ENCODE measurements at places on chromosomes 2 and 18. TPM values are rescaled to one million over a fixed set of nuclear protein-coding genes. Genes with fewer than 3 reads are reported as not detected.

DNA sequence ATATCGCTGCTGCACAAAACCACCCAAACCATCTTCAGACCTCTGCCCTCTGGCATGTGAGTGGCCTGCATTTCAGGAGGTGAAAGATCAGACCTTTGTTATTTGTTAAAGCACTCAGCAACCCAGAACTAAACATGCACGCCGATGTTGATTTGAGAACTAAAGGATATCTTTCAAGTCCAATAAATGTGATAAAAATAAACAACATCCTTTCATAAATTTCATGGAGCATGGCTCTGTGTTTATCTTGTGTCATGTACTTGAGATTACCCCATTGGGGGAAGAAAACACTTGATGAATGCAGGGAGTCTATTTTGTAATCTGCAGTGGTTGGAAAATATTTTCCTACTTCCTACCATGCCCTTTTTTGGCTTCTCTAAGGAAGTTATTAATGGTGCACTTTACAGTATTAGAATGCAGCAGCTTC, 70.8 kb upstream of the GATA6 start:
- H3K4me3 ChIP-seq, result no peak overlapping the region
- H3K27me3 ChIP-seq, result no peaks in the 10 kb centered on the region
- H3K4me1 ChIP-seq, result peaks cover 8% of the 10 kb centered on the region
- no peak for DNase-seq

DNA sequence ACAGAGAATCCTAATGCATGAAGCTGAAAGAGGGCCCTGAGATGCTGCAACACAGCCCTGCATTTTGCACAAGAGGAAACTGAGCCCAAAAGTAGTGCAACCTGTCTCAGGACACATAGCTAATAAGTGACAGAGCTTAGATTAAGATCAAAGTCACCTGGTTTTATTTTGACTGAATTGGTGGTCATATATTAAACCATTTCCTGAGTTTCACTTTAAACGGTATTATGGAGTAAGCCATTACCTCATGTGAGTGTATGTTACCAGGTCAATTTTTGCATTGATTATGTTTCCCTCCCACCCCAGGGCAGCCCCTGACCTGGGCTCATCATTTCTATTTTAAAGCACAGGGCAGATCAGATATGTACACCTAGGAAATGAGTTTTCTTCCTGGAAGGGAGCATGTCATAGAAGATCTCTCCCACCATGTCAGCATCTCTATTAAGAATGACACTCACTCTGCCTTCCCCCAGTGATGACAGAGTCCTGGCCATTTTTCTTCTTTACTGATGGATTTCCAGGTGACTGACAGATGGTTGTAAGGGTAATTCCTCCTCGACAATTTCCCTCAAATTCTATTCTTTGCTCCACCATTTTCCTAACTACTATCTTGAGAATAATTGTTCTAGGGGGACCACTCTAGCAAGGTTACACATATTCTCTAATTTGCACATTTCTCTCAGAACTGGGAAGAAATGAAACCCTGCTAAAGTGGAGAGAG, 441.3 kb upstream of the SLC14A2 start:
- no peak overlapping the region for H3K27ac ChIP-seq
- H3K4me3 ChIP-seq, result no peak overlapping the region
- H3K4me1 ChIP-seq, result no peaks in the 10 kb centered on the region
- no peaks in the 10 kb centered on the region for H3K27me3 ChIP-seq
- no peak for DNase-seq

- H3K27ac ChIP-seq, result no peak overlapping the region
- peaks cover 59% of the 10 kb centered on the region for H3K4me1 ChIP-seq
- no peaks in the 10 kb centered on the region for H3K36me3 ChIP-seq
- no peak for DNase-seq
These were observed 48.4 kb upstream of the APCDD1 start for GRCh38 chr18:10405816-10406663.

The UPP2 gene
- total RNA-seq, result not detected

The DCDC2C gene
- total RNA-seq, result not detected

The SIX3 gene
- not detected for total RNA-seq

GRCh38 chr2:232511336-232511890, 8.8 kb upstream of the PRSS56 start:
- H3K4me1 ChIP-seq, result peaks cover 24% of the 10 kb centered on the region
- H3K27ac ChIP-seq, result no peak overlapping the region
- H3K4me3 ChIP-seq, result no peak overlapping the region
- no peaks in the 10 kb centered on the region for H3K36me3 ChIP-seq

- no peaks in the 10 kb centered on the region for H3K36me3 ChIP-seq
- H3K27me3 ChIP-seq, result no peaks in the 10 kb centered on the region
- H3K4me1 ChIP-seq, result no peaks in the 10 kb centered on the region
- H3K4me3 ChIP-seq, result no peak overlapping the region
- no peak overlapping the region for H3K27ac ChIP-seq
These were observed 127.3 kb downstream of the SCG2 start for GRCh38 chr2:223474893-223475292.

The GAL3ST2 gene
- not detected for total RNA-seq

GRCh38 chr2:127721311-127721977, 20.1 kb downstream of the SFT2D3 start:
- H3K27me3 ChIP-seq, result no peaks in the 10 kb centered on the region
- no peak overlapping the region for H3K4me3 ChIP-seq
- no peak for DNase-seq

DNA sequence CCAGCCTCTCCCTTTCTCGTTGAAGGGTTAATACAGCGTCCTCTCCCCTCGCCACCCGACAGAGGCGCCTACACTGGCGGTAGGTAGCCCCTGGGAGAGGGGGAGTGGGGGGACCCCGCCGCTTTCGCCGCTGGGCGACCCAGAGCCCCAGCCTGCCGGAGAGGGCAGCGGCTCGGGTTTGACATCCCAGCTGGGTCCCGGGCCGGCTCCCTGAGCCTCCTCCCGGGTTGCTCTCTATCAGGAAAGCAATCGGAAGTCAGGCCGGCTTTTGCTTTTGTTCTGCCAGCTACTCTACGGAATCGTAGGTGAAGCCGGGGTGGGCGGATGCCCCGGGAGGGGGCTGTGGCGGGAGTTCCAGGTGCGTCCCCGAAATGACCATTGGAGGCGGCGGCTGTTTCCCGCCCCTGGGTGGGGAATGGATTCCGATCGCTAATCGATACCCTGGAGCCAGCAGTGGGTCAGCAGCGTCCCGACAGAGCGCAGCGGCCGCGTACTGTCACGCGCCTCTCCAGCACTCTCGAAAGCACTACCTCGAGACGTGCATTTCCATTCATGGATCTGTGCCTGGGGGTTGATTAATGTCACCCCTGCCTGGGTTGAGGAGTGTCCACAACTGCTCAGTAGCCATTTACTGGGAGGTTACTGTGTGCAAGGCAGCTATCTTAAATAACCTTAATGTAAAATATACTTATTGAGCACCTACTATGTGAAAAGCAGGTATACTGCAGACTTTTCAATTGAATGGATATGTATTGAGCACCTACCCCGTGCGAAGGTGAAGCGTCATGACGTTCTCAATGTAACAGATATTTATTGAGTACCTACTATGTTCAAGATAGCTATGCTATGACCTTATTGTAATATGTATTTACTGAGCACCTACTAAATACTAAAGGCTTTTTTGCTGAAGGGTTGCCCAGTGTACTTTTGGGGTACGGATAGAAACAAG, 1.1 kb downstream of the MAPK4 start:
- peak; percentile 22 for DNase-seq
- H3K4me3 ChIP-seq, result peak overlapping the region; percentile 88
- H3K36me3 ChIP-seq, result peaks cover 1% of the 10 kb centered on the region

GRCh38 chr2:188414411-188414810, 122.7 kb downstream of the GULP1 start:
- H3K36me3 ChIP-seq, result peaks cover 21% of the 10 kb centered on the region
- DNase-seq, result no peak
- no peak overlapping the region for H3K27ac ChIP-seq
- H3K27me3 ChIP-seq, result no peaks in the 10 kb centered on the region

DNA sequence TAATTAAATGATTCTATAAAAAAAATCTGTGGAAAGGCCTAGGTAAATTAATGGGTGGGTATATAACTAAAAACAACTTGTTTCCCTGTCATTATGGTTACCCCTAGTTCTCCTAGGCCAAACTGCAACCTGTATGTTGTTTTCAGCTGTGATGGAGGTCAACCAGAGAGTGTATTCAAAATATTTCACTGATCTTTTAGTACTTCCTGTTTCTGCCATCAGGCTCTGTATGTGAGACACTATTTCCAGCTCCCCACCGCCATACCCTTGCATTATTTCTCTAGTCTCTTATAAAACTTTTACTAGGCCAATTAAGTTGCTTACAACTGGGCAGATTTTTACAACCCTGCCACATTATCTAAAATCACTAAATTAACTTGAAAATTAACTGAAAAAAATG, 21.0 kb upstream of the CDKL4 start:
- H3K4me1 ChIP-seq, result no peaks in the 10 kb centered on the region
- H3K27me3 ChIP-seq, result no peaks in the 10 kb centered on the region
- no peak overlapping the region for H3K27ac ChIP-seq
- peaks cover 13% of the 10 kb centered on the region for H3K36me3 ChIP-seq
- no peak for DNase-seq
- H3K4me3 ChIP-seq, result no peak overlapping the region

DNA sequence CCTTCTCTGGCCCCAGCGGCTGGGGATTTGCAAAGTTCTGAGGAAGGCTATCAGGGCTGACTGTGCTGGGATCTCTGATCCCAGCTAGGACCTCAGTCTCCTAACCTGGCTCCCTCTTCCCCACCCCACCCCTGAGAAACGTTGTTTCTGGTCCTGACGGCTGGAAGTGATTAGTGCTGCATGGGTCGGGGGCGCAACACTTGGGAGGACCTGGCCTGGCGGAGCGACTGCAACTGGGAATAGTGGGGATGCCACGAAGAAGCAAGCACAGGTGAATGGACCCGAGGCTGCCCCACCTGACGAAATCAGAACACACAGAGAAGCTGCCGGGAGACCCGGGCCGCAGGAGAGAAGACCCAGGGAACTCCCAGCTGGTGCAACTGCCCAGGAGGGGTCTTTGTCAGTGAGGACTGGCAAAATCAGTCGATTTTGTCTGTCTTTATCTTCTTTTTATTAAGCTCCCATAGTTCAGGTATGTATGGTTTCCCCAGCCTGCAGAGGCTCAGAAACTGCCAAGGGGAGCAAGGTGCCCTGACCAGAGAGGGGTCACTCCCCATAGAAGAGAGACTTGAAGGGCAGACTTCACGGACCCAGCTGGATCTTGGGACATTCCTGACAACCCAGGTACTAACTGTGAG, 656 bp upstream of the LBX2 start:
- peaks cover 14% of the 10 kb centered on the region for H3K36me3 ChIP-seq
- DNase-seq, result no peak
- H3K4me1 ChIP-seq, result peaks cover 24% of the 10 kb centered on the region

DNA sequence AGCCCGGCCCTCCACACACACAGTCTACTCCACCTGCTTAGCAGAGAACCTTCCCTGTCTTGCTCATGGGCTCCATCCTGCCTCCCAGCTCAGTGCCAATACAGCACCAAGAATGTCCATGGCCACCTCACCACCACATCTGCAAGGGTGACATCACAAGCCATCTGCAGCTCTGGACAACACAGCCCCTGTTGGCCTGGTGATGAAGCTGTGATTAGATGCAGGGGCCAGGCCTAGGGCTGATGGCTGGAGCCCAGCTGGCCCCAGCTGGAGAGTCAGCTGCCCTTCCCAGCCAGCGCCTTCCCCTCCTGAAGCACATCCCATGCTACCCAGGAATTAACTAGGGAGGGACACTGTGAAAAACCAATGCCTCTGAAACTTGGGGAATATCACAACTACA, 91.1 kb downstream of the TTC32 start:
- H3K4me3 ChIP-seq, result no peak overlapping the region
- no peak overlapping the region for H3K27ac ChIP-seq
- no peaks in the 10 kb centered on the region for H3K4me1 ChIP-seq
- H3K36me3 ChIP-seq, result no peaks in the 10 kb centered on the region
- H3K27me3 ChIP-seq, result no peaks in the 10 kb centered on the region
- DNase-seq, result no peak

The C2orf15 gene
- 0.23 TPM for total RNA-seq

The ADRA2B gene
- total RNA-seq, result 0.79 TPM

DNA sequence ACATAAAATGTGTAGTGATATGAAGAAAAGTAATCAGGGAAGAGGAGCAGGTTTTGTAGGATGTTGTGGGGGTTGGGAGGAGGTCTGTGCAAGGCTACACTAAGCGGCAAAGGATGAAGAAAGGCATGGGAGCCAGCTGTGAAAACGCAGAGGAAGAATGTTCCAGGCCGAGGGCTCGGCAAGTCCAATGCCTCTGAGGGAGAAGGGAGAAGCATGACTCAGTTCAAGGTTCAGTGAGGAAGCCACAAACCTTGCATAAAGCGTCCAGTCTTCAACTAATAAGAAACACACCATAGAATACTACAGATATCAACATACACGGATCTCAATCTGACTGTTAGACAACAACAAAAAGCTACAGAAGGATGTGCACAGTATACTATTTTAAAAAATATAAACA, 16.2 kb downstream of the EPB41L3 start:
- no peaks in the 10 kb centered on the region for H3K36me3 ChIP-seq
- H3K27ac ChIP-seq, result no peak overlapping the region
- no peaks in the 10 kb centered on the region for H3K27me3 ChIP-seq
- DNase-seq, result no peak
- H3K4me1 ChIP-seq, result peaks cover 12% of the 10 kb centered on the region

The RRM2 gene
- 203 TPM for total RNA-seq

The CTNNA2 gene
- total RNA-seq, result 2.6 TPM

- no peak overlapping the region for H3K27ac ChIP-seq
- H3K27me3 ChIP-seq, result no peaks in the 10 kb centered on the region
- no peak for DNase-seq
- peaks cover 36% of the 10 kb centered on the region for H3K4me1 ChIP-seq
- no peaks in the 10 kb centered on the region for H3K36me3 ChIP-seq
These were observed 53.7 kb downstream of the EPHA4 start for GRCh38 chr2:221518201-221518934.

GRCh38 chr2:179619947-179620467, 241.4 kb downstream of the ZNF385B start:
- H3K4me1 ChIP-seq, result no peaks in the 10 kb centered on the region
- H3K4me3 ChIP-seq, result no peak overlapping the region
- DNase-seq, result no peak
- no peaks in the 10 kb centered on the region for H3K36me3 ChIP-seq
- no peaks in the 10 kb centered on the region for H3K27me3 ChIP-seq

- no peak overlapping the region for H3K27ac ChIP-seq
- H3K4me3 ChIP-seq, result no peak overlapping the region
- H3K4me1 ChIP-seq, result no peaks in the 10 kb centered on the region
- H3K27me3 ChIP-seq, result peaks cover 1% of the 10 kb centered on the region
These were observed 678.6 kb upstream of the HS6ST1 start for GRCh38 chr2:128997166-128997866.

The IL1B gene
- not detected for total RNA-seq

- no peaks in the 10 kb centered on the region for H3K27me3 ChIP-seq
- H3K4me3 ChIP-seq, result no peak overlapping the region
- DNase-seq, result no peak
These were observed 32.5 kb downstream of the PRKRA start for GRCh38 chr2:178418426-178418825.
